Colonic mucosa (tissue), 4 donors: ENCODE measurements at places on chromosomes 4 and X.
A peak's percentile ranks its signal among the peaks of the same experiment; 100 is the strongest.

GRCh38 chr4:184460499-184461285 is 13.7 kb downstream of the IRF2 start:
- no peak for DNase-seq
- H3K4me3 ChIP-seq: no peak overlapping the region
- H3K36me3 ChIP-seq: no peaks in the 10 kb centered on the region
- H3K27me3 ChIP-seq: no peaks in the 10 kb centered on the region

- no peaks in the 10 kb centered on the region for H3K27me3 ChIP-seq
- DNase-seq: peak; percentile 74
- peak overlapping the region; percentile 82 for H3K4me3 ChIP-seq
- peak overlapping the region; percentile 100 for H3K27ac ChIP-seq
- no peaks in the 10 kb centered on the region for H3K36me3 ChIP-seq
Measured at GRCh38 chr4:40055863-40056715, 561 bp upstream of the N4BP2 start.

DNA sequence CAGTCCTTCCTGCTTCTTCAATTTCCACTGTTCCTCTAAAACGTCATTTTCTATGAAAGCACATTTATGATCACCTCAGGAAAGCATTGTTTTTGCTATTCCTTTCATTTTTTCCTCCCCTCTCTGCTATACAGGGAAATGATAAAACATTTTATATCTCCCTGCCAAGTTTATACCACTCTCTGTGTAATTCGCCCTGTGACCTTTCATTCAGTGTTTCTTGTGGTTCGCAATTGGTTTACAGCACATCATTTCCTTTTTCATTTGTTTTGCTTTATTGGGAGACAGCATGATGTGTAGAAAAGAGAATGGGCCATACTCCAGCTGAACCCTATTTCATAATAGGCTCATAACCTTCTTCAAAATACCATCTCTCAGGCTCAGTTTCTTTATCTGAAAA is 99.9 kb upstream of the RAPGEF2 start:
- H3K4me3 ChIP-seq: no peak overlapping the region
- peak overlapping the region; percentile 46 for H3K27ac ChIP-seq
- H3K36me3 ChIP-seq: no peaks in the 10 kb centered on the region
- no peaks in the 10 kb centered on the region for H3K4me1 ChIP-seq
- no peaks in the 10 kb centered on the region for H3K27me3 ChIP-seq

DNA sequence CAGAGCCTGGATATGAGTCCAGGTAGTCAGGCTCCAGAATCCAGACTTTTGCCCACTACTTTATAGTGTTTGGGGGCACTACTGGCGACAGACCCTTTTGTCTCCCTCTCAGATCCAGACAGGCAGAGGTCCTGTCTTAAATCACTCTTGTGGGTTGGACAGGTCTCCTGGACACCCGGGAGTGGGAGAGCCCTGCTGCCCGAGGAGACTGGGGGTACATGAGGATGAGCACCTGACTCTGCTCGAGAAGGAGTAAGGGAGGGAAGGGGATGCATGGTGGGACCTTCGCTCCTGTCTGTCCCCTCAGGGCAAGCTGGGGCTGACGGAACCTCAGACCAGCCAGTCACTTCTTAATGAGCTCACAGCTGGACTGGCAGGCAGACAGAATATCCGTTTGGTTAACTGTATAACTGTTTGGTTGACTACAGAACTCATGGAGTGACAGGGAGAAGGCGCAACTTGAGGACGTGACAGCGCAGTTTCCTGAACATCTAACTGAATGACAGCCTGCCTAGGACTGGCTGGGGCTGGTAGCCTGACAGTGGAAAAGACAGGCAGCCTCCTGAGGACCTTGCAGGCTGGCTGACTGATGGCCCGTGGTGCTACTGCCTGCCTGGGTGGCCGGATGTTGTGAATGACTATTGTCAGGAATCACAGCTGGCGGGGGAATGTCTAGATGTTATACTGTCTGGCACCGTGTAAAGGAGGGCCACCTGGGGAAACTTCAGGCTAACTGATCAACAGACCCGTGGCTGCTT is 1.6 kb upstream of the SUV39H1 start:
- H3K36me3 ChIP-seq: no peaks in the 10 kb centered on the region
- no peaks in the 10 kb centered on the region for H3K4me1 ChIP-seq
- peaks cover 3% of the 10 kb centered on the region for H3K27me3 ChIP-seq
- no peak for DNase-seq

- no peak overlapping the region for H3K4me3 ChIP-seq
- no peak overlapping the region for H3K27ac ChIP-seq
- DNase-seq: no peak
- H3K36me3 ChIP-seq: no peaks in the 10 kb centered on the region
- no peaks in the 10 kb centered on the region for H3K4me1 ChIP-seq
Measured at GRCh38 chr4:24262616-24263015, 321.7 kb downstream of the DHX15 start.

- no peak overlapping the region for H3K27ac ChIP-seq
- no peaks in the 10 kb centered on the region for H3K27me3 ChIP-seq
- no peak for DNase-seq
Measured at GRCh38 chr4:69095301-69095731, 958 bp upstream of the UGT2B7 start.
